ENCODE measurements at places on chromosomes 3 and 15.
A peak's percentile ranks its signal among the peaks of the same experiment; 100 is the strongest.

DNA sequence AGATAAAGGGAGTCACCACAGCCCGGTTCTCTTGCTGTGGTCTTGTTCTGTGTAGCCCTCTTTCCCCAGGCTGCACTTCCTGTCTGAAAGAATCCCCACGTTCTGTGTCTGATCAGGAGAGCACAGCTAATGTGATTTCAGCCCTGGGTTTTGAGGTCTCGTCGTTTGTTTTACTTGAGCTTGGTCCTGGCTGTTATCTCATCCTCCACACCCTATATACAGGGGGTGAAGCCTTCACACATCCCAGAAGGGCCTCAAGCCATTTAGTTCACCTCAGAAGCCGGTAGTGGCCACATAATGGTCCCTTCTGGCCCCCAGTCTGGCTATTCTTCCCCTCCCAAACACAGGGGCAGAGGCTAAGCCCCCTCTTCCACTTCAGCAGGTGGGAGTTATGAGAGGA is 115.6 kb downstream of the PDE8A start:
- no peaks in the 10 kb centered on the region for H3K4me1 ChIP-seq
- H3K27ac ChIP-seq: no peak overlapping the region
- H3K27me3 ChIP-seq: no peaks in the 10 kb centered on the region
- H3K36me3 ChIP-seq: no peaks in the 10 kb centered on the region

DNA sequence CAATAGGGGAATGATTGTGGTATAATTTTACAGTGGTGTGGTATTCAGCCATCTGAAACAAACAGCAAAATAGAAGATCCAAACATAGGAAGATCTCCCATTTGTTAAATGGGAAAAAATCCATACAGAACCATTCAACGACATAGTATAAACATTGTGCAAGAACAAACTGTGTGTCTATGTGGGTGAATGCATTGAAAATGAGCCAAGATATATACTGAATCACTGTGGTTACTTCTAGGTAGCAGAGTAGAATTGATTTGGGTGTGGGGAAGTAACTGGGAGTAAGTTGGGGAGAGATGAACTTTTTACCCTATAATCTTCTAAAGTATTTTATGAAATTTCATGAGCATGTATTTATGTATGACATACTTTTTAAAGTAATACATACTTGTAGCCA is 123.1 kb upstream of the UMPS start:
- no peak overlapping the region for H3K4me3 ChIP-seq
- no peaks in the 10 kb centered on the region for H3K27me3 ChIP-seq
- no peak overlapping the region for H3K27ac ChIP-seq
- DNase-seq: no peak
- H3K36me3 ChIP-seq: no peaks in the 10 kb centered on the region

DNA sequence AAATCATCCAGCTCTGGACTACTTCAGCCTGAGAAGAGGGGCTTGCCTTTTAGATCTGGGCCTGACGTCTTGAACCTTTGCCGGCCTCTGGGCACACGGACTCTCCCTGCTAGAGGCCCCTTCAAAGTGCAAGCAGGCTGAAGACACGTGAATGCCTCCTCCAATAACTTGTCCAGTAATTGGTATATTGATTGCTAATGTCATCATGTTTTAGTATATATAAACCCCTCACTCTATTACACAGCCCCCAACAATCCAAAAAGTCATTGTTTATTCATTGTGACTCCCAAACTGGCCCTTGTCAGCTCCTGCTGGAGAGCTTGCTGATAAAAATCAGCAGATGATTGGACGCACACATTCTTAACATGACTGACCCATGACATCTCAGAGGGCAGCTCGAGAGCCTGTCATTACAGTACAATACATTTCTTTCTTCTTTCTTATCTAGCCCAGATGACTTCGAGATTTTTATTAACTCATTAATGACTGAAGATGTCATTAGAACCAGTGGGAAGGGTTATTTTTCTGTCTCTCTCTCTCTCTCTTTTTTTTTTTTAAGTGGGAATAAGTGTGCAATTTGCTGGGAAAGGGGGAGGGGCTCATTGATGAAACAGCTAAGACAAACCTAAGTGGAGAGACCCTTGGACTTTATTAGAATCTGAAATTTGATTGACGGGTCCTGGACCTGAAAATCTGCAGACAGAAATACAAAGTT is 65.5 kb upstream of the NR2F2 start:
- no peaks in the 10 kb centered on the region for H3K27me3 ChIP-seq
- H3K4me3 ChIP-seq: no peak overlapping the region
- H3K4me1 ChIP-seq: no peaks in the 10 kb centered on the region
- no peak for DNase-seq
- H3K27ac ChIP-seq: no peak overlapping the region

DNA sequence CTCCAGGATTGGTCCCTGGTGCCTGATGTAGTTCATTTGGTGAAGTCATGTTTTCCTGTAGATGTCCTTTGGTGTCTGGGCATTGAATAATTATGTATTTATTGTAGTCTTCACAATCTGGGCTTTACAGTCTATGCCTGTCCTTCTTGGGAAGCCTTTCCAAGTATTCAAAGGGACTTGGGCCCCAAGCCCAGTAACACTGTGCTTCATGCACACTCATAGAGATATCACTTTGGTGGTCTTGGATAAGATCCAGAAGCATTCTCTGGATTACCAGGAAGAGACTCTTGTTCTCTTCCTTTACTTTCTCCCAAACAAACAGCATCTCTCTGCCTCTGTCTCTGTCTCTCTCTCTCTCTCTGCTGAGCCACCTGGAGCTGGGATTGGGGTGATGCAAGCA is 281.1 kb upstream of the GOLGA6L4 start:
- H3K27ac ChIP-seq: peak overlapping the region; percentile 59
- no peaks in the 10 kb centered on the region for H3K36me3 ChIP-seq
- H3K4me1 ChIP-seq: peaks cover 14% of the 10 kb centered on the region
- H3K4me3 ChIP-seq: no peak overlapping the region
- H3K27me3 ChIP-seq: no peaks in the 10 kb centered on the region

GRCh38 chr15:84572231-84572630 is 28.6 kb upstream of the ZSCAN2 start:
- H3K4me1 ChIP-seq: peaks cover 12% of the 10 kb centered on the region
- no peak overlapping the region for H3K4me3 ChIP-seq
- H3K27ac ChIP-seq: no peak overlapping the region
- no peaks in the 10 kb centered on the region for H3K36me3 ChIP-seq

DNA sequence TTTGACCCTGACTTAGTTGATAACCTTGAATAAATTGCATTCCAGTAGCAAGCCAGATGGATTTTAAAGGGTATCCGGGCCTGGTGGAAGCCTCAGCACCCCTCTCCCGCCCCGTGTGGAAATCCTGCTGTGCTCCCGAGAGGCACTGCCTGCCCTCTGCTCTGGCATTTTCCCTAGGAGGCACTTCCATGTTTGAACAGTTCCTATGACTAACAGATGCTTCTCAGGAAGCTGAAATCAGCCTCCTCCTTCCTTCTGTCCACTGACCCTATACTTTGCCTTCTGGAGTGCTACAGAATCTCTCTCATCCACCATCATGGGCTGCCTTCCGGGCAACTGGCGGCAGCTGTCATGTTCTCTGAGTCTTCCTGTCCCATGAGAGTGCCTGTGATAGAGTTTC is 90.8 kb downstream of the GABRG3 start:
- no peak overlapping the region for H3K27ac ChIP-seq
- H3K4me1 ChIP-seq: no peaks in the 10 kb centered on the region
- DNase-seq: no peak
- H3K36me3 ChIP-seq: no peaks in the 10 kb centered on the region
- no peaks in the 10 kb centered on the region for H3K27me3 ChIP-seq

DNA sequence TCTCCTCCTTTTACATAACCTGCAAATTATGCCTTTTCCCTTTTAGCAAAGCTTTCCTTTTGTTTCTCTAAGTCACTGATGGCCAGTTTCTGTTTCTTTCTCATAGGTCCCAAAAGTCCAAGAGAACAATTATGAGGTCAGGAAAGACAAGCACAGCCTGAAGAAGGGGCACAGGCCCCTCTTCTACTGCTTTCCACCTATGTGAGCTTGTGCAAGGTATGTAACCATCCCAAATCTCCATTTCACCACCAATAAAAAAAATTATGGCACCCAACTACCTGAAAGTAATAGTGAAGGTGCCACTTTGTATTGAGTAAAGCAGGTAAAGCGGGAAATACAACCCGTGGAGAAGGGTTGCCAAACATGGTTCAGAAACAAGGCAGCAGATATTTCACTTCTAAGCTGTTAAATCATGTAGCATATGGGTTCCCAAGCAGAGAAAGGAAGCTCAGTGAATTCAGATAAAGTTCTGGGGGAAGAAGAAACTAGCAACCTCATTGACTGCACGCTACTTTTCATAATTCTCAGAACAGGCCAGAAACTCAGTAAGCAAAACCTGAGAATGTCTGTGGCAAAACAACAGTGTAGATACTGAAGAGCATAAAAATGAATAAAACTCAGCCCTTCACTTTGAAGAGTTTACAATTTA is 4.2 kb downstream of the PLOD2 start:
- peaks cover 65% of the 10 kb centered on the region for H3K4me1 ChIP-seq
- DNase-seq: no peak

- H3K27ac ChIP-seq: peak overlapping the region; percentile 11
- peaks cover 15% of the 10 kb centered on the region for H3K36me3 ChIP-seq
- DNase-seq: no peak
- H3K4me1 ChIP-seq: peaks cover 11% of the 10 kb centered on the region
- no peaks in the 10 kb centered on the region for H3K27me3 ChIP-seq
Observed at GRCh38 chr15:84772467-84772866, 24.1 kb downstream of the ZNF592 start.

DNA sequence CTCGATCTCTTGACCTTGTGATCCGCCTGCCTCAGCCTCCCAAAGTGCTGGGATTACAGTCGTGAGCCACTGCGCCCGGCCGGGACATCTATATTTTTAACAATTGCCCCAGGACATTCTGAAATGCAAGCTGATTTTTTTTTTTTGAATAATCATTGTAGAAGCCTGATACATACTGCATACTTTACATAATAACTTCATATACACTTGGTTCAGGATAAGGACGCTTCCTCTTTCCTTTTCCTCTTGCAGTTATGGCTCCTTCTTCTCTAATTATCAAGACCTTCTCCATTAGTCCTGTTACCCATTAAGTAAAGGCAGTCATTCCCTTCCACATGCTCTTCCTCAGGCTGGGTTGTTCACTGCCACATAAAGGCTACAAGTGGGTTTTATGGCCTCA is 58.3 kb downstream of the SLCO3A1 start:
- peaks cover 7% of the 10 kb centered on the region for H3K36me3 ChIP-seq
- no peak for DNase-seq
- H3K4me3 ChIP-seq: no peak overlapping the region
- no peak overlapping the region for H3K27ac ChIP-seq
- H3K27me3 ChIP-seq: no peaks in the 10 kb centered on the region
- no peaks in the 10 kb centered on the region for H3K4me1 ChIP-seq

GRCh38 chr3:153463895-153464294 is 301.9 kb downstream of the RAP2B start:
- no peaks in the 10 kb centered on the region for H3K27me3 ChIP-seq
- no peaks in the 10 kb centered on the region for H3K4me1 ChIP-seq
- H3K36me3 ChIP-seq: no peaks in the 10 kb centered on the region
- DNase-seq: no peak
- no peak overlapping the region for H3K27ac ChIP-seq

DNA sequence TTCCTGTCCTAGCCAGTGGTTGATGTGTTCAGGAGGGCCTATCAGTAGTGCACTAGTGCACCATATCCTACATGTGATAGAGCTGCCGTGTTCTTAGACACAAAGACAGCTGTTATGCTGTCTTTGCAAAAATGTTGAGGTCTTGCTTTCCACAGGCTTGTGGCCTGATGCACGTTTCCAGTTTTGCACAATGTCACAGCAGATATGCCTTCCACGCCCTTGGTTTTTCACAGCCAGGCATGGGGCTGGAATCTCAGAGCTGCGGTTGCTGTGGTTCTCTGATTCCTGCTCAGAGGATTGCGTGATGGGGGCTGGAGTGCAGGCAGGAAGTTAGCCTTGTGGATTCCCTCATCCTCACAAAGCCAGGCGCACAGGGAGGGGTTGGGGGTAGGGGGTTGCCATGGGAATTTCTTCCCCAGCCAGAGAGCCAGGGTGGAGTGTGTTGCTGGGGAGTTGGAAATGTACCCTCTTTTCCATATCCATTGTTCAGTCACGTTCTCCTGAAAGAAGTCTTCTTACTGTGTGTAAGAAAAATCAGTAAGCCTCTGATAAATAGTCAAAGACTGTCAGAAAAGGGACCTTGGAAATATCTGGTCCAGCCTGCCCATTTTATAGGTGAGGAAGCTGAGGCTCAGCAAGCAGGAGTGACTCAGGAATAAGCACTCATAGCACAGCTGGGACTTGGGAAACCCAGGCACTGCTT is 79.4 kb downstream of the SMAD3 start:
- no peak overlapping the region for H3K4me3 ChIP-seq
- H3K27ac ChIP-seq: peak overlapping the region; percentile 86
- no peaks in the 10 kb centered on the region for H3K27me3 ChIP-seq
- peak; percentile 45 for DNase-seq
- H3K36me3 ChIP-seq: no peaks in the 10 kb centered on the region
- H3K4me1 ChIP-seq: peaks cover 85% of the 10 kb centered on the region

DNA sequence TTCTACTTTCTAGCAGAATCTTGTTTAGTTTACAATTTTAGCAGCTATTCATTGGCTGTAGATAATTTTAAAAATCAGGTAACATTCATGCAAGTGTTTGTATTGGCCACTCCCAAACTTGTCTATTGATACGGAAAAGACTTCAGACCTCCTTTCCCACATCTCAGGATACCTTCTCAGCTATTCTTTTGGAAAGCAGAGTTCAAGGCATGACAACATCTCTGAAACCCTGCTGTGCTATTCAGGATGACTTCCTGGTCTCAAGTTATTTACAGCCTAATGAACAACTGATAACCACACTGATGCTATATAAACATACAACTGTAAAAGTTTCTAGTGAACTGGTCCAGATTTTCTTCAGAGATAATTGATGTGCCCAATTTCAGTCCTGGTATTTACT is 55.8 kb downstream of the DZIP3 start:
- H3K4me1 ChIP-seq: no peaks in the 10 kb centered on the region
- H3K4me3 ChIP-seq: no peak overlapping the region
- no peaks in the 10 kb centered on the region for H3K27me3 ChIP-seq
- peaks cover 46% of the 10 kb centered on the region for H3K36me3 ChIP-seq

DNA sequence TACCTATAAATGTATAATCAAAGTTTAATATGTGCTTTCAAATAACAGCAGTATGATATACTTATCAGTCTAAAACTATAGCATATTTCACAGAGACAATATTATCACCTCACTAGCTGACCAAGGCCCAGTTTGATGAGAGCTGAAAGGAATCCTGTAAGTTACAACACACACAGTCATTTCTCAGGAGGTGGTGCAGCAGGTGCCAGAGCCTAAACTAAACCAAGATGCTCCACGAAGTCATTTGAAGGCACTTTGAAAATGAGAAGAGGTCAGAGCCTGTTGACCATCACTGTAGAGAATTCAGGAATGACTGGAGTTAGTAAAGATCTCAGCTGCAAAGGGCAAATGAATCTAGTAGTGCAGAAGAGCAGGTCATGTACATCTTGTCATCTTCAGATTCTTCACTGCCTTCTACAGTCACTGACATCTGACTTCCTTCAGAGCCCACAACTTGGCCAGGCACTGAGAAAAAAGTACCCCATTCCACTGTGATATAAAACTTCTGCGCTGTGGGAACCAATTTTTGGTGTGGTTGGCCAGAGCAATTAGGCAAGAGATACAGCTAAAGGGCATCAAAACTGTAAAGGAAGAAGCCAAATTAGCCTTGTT is 7.9 kb downstream of the GBE1 start:
- DNase-seq: no peak
- H3K27me3 ChIP-seq: no peaks in the 10 kb centered on the region
- H3K36me3 ChIP-seq: no peaks in the 10 kb centered on the region
- no peak overlapping the region for H3K4me3 ChIP-seq
- H3K27ac ChIP-seq: no peak overlapping the region
- H3K4me1 ChIP-seq: peaks cover 19% of the 10 kb centered on the region

- H3K27ac ChIP-seq: no peak overlapping the region
- no peak overlapping the region for H3K4me3 ChIP-seq
- no peaks in the 10 kb centered on the region for H3K36me3 ChIP-seq
- no peaks in the 10 kb centered on the region for H3K27me3 ChIP-seq
- peaks cover 21% of the 10 kb centered on the region for H3K4me1 ChIP-seq
Observed at GRCh38 chr3:56987238-56987895, 73.1 kb upstream of the SPATA12 start.
